ENCODE measurements at places on chromosomes 11 and 22.
A peak's percentile ranks its signal among the peaks of the same experiment; 100 is the strongest.

GRCh38 chr11:76209375-76209972 lies 3.2 kb upstream of the WNT11 start:
- peak; percentile 8 for DNase-seq

DNA sequence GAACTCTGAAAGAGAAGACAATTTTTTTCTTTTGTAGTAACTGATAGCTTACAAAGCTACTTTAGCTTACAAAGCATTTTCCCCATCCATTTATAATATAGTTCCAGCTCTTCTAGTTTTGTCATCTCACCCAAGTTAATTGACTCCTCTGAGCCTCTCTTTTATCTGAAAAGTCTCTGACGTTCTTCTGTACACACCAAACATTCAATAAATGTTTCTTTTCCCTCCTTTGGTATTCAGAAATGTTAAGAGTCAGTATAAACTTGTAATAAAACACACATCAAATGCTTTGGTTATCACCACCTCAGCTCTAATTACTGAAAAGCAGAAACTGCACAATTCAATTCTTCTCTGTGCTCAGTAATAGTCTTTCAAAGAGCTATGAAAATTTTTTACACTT lies 5.9 kb downstream of the CCDC90B start:
- no peak for DNase-seq

GRCh38 chr22:33984656-33985285 lies 64.5 kb upstream of the LARGE1 start:
- DNase-seq, result no peak

DNA sequence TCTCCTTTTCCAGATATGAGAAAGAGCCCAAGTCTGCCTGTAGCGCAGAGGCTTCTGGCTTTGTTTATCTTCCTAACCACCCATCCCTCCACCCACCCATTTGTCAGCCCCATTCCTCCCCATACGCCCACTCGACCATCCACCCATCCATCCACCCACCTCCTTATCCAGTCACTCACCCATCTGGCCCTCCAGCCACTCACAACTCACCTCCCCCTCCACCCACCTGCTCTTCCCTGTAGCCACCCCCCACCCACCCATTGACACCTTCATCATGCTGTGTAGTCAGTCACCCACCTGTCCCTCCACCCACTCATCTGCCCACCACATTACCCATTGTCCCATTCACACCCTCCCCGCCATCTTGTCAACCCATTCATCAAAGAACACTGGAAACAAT lies 5.5 kb downstream of the CST6 start:
- peak; percentile 6 for DNase-seq

DNA sequence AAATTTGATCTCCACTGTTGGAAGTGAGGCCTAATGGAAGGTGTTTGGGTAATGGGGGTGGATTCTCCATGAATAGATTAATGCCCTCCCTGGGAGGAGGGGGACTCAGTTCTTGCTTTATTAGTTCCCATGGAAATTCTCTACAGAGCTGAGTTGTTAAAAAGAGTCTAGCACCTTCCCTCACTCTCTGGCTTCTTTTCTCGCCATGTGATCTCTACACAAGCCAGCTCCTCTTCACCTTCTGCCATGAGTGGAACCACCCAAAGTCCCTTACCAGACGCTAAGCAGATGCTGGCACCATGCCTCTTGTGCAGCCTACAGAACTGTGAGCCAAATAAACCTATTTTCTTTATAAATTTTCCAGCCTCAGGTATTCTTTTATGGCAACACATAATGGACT lies 465.8 kb upstream of the ANO5 start:
- no peak for DNase-seq

DNA sequence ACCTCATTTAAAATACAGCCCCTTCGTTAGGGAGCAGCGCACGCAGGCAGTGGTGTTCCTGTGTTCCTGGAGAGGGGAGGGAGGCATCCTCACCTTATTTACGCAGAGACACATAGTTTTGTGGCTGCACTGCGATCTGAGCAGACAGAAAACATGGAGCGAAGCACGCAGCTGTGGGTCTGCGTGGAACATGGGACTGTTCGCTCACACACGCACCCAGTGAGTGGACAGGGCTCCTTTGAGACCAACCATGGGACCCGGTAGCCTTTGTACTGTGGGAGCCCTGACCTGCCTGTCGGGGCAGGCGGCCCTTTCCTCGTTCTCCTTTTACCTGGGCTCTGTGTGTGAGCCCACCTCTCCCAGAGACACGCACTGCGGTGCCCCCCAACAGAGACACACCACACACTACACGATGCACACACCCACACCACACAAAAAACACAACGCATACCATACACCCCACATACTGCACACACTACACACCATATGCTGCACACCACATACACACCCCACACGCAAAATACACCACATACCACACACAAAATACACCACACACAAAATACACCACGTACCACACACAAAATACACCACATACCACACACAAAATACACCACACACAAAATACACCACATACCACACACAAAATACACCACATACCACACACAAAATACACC lies 1245.7 kb downstream of the BRD1 start:
- DNase-seq, result no peak

DNA sequence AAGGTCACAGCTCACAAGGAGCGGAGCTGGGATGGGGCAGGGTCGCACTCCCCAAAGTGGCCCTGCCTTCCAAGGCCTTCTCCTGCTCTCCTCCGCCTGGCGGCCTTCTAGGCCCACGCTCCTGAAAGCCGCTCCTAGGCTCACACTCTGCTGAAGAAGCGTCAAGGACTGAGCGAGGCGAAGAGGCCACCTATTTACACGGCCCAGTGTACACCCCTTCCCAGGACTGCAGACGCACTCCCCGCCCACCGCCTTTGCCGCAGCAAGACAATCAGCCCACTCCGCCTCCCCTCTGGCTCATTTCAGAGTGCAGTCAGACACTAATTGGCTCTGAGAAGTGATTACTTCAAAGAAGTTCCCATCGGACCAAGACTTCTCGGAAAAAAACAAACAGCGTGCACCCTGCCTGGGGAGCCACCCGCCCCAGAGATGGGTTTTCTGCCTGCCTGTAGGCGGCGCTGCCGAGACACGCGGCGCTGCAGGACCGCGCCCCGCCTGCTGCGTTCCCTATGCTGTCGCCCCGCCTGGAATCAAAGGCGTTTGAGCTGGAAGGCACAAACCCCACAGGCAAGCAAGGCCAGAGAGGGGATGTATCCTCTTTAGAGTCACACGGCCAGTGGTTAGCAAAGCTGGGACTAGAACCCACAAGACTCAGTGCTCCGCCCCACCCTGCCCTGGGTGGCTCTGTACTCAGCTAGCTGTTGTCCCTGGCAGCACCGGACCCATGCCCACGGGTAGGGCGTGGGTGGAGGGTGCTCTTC lies 414.8 kb downstream of the BUD13 start:
- no peak for DNase-seq

GRCh38 chr11:46305295-46305694 lies 27.8 kb downstream of the CREB3L1 start:
- DNase-seq, result no peak

DNA sequence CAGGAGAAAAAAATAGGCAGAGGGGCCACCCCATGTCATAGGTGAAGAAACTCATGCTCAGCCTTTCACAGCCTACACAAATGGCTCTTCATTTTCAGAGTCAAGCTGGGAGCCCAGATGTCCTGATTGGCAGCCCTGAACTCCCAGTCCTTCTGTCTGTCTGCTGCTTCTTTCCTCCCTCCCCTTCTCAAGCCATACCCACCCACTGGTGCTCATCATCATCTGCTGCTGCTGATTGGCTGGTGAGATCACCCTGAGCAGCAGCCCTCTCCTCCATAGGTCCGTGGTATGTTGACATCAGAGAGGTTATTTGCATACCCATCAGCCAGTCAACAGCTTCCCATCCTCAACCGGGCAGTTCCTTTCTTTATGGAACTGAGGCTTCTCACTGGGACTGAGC lies 46.1 kb upstream of the PRDM11 start:
- DNase-seq, result no peak

DNA sequence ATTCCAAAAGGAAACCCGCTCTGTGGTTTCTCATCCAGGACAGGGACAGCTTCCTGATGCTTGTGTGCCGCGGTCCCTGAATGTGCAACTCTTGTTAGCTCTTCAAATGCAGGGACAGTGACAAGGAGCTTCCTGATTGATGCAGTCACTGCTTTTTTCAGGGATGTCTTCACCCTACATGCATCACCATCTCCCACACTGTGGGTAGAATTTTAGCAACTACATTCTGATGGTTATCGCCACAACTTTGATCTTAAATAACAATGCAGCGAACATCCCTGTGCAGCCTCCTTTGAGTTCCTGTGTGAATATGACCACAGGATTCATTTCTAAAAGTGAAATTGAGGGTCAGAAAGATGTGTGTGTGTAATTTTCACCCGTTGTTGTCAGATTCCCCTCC lies 115.0 kb downstream of the GGTLC2 start:
- no peak for DNase-seq

All from stimulated activated naive CD4-positive, alpha-beta T cell treated with Interleukin-2 at 50 U/mL for 16 hours (primary cell).